Activated CD8-positive, alpha-beta memory T cell treated with anti-CD3 and anti-CD28 coated beads for 4 hours (primary cell): ENCODE measurements at places on chromosomes 11 and 22.

DNA sequence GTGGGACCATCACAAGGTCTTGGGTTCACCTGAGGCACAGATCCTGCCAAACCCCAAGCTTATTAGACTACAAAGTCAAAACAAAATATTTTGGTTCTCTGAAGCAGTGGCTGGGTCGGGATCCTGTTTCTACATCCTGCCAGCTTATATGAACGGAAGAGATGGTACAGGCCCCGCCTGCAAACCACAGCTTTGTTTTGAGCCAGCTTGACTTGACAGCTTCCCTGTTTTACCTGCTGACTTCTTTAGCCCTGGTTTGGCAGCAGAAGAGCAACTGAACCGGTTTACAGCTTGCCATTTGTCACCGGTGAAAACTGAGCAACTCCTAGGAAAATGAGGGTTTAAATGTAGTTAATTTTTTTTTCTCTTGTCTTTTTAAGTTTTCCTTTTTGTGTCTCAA lies 11.4 kb downstream of the PACS1 start:
- peak; percentile 47 for DNase-seq

GRCh38 chr11:34613552-34614056 lies 7.3 kb upstream of the EHF start:
- DNase-seq: no peak

DNA sequence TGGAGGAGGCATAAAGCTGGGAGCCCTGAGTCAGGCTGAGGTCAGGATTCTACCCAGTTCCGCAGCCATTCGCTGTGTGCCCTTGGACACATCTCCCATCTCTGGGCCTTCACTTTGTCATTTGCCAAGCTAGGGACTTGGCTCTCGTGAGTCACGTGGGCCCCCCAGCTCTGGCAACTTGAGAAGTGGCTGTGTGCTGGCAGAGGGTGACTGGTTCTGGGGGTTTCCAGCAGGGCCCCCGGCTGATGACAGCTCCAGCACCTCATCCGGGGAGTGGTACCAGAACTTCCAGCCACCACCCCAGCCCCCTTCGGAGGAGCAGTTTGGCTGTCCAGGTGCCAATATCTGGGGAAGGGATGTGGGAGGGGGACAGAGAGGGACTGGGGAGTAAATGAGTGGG lies 46.6 kb downstream of the CD6 start:
- DNase-seq: no peak

DNA sequence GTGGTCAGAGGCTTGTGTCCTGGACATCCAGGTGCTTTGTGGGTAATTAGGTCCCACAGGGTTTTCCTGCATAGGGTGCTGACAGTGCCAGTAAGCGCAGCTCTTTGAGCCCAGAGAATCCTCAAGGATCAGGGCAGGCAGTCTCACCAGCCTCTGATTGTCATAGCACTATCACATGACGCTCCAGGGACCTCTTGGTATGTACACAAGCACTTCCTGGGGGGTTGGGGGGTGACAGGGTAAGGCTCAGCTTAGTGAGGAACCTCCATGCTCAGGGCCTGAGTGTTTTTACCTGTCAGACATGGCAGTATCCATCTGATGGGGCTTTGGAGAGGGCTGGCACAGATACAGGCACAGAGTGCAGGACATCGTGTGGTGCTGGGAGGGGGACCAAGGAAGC lies 27.9 kb upstream of the SUSD2 start:
- no peak for DNase-seq

DNA sequence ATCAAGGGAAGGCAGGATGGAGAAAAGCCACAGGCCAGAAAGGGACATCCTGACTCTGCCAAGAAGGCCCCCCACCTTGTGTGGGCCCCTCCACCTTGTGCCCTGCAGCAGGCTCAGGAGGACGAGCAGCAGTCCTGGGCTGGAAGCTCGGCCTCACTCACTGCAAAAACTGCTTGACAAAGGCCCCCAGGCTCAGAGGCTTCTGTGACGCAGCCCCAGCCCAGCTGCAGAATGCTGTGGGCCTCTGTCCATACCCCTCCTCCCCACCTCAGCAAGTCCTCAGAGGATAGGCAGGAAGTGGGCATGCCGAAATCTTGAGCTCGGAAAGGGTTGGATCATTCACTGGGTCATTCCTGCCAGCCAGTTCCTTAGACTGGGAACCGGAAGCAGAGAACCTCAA lies 61.9 kb downstream of the NRXN2 start:
- DNase-seq: no peak

- DNase-seq: no peak
These were observed 53.8 kb upstream of the AMPD3 start for GRCh38 chr11:10401256-10401655.

GRCh38 chr11:69129647-69130046 lies 26.1 kb upstream of the SMIM38 start:
- no peak for DNase-seq

DNA sequence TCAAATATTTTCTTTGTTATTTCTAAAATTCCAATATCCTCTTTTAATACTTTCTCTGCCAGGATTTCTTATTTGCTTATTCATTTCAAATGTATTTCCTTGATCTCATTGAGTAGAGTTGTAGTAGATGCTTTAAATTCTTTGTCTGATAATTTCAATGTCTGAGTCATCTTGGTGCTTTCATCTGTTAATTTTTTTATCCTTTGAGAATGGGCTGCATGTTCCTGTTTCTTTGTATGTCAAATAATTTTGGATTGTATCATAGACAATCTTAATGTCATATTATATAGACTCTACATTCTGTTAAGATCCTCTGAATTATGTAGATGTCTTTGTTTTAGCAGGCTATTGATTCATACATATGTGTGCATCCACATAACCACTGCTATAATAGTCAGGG lies 57.5 kb downstream of the MYEOV start:
- no peak for DNase-seq

- DNase-seq: no peak
These were observed 2.8 kb downstream of the PISD start for GRCh38 chr22:31659246-31659645.

DNA sequence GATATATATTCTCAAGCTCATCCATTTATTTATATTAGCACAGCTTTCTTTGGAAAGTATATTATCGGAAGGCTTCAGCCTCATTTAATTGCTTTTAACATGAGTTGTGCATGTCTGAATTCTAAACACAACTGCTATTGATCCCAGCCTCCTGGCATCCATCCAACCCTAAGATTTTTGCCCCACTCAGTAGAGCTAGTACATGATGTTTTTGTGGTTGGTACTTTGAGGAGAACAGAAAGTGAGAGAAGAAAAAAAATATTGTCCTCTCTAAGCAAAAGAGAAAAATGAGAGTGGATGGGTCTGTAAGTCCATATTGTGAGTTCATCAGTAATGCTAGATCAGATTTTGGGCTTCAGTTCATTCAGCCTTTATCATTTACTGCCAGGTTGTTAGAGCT lies 198.7 kb downstream of the DDX10 start:
- no peak for DNase-seq
